ENCODE measurements at places on chromosomes 3 and 15.

GRCh38 chr3:134480546-134480945 lies 5.2 kb downstream of the ANAPC13 start:
- no peak overlapping the region for H3K4me3 ChIP-seq
- H3K27me3 ChIP-seq: no peaks in the 10 kb centered on the region
- DNase-seq: no peak
- peaks cover 53% of the 10 kb centered on the region for H3K36me3 ChIP-seq
- no peak overlapping the region for H3K27ac ChIP-seq

GRCh38 chr3:125116311-125117080 lies 60.7 kb upstream of the HEG1 start:
- H3K4me3 ChIP-seq: no peak overlapping the region
- no peak overlapping the region for H3K27ac ChIP-seq
- DNase-seq: no peak
- H3K36me3 ChIP-seq: no peaks in the 10 kb centered on the region
- H3K27me3 ChIP-seq: no peaks in the 10 kb centered on the region

DNA sequence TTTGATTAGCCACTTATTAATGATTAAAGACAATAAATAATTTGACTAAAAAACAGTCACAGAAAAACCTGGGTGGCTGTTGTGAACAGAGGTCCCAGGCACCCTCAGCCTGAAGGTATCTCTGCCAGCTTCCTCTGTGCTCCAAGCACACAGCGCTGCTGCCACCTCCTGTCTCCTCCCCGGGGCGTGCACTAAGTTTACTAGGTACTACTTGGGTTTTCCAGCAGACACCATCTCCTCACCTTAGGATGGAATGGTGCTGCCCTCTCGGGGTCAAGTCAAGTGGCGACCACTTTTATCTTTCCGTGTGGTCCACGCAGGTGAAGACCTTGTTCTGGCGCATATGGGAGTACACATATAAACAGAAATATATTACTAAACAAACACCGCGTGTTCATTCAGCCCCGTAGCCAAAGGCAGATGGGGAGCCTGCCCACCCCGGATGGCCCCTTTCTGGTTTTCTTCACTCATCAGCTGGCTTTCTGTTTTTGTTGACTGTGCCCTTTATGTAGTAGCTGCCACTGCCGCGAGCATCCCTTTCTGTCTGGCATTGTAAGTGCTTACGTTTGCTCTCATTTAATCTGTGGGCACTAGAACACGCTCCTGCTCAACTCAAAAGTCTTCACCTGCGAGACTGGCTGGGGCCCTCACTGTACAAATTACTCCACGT lies 128.0 kb downstream of the LRIG1 start:
- H3K36me3 ChIP-seq: peaks cover 3% of the 10 kb centered on the region
- no peak overlapping the region for H3K4me3 ChIP-seq
- no peak overlapping the region for H3K27ac ChIP-seq
- DNase-seq: peak; percentile 4

DNA sequence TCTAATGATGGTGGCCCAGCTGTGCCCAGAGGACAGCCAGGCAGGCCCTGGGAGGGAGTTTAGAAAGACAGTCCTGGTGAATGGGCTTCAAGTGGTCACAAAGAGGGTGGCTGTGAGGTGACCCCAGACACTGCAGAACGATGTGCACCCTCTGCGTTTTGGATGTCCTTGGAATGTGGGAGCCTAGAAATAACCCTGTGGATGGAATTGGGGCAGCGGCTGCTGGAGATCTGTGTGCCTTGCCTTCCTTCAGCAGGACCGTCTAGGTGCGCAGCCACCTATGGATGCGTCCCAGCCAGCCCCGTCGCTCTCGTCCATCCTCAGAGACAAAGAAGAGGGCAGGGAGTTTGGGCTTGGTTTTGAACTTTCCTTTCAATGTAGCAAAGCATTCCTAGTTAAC lies 46.5 kb downstream of the KLHL25 start:
- DNase-seq: no peak
- H3K36me3 ChIP-seq: peaks cover 32% of the 10 kb centered on the region
- no peak overlapping the region for H3K4me3 ChIP-seq
- H3K27me3 ChIP-seq: no peaks in the 10 kb centered on the region
